ENCODE measurements at places on chromosomes 11 and 22.
A peak's percentile ranks its signal among the peaks of the same experiment; 100 is the strongest.

DNA sequence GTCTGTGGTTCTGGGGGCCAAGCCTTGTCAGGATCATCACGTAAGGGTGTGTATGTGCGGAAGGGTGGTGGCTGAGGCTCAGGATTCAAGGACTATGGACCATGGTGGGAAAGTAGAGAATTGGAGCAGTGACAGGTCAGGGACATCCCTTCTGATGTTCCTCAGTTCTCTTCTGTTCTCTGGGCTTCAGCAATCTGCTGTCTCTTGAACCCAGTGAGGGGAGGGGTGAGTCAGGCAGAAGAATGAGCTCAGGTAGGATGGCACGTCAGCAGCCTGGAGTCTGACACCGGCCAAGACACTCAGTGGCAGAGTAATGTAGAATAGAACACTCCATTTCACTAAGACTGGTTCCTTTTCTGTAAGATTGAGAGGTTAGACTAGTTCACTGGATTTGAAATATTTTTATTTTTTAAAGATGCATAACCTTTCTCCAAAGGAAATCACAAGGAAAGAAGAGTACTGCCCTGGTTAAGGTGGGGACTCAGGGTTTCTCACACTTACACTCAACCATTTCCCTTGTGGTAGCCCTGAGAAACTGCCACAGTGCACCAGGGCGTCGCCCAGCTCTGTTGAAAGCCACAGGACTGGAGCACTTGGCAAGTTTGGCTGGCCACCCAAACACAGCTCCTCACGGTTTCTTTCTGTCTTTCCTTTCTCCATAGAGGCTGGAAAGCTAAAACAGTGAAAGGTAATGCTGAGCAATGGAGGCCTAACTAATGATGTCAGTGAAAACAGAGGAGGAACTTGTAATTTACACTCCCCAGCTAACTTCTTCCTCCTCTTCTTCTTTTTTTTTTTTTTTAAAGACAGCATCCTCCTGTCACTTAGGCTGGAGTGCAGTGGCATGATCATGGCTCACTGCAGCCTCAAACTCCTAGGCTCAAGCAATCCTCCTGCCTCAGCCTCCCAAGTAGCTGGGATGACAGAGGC, 23.1 kb upstream of the MICAL2 start:
- DNase-seq: no peak

DNA sequence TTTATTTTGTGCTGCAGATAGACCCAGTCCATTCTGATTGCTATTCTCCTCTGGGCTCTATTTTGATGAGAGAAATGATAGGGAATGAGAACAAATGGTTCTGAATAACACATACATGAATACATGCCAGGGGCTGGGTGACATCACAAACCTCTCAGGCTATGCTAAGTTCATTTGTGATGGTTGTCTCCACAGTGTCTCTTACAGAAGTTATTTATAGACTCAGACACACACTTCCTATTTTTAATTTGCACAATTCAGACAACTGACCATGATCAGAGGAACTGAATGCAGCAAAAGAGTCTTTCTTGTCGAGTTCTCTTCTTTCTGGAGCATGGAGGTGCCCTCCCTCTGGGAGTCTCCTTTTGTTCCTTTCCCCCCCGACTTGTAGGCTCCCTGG, 991.7 kb downstream of the OPCML start:
- no peak for DNase-seq

DNA sequence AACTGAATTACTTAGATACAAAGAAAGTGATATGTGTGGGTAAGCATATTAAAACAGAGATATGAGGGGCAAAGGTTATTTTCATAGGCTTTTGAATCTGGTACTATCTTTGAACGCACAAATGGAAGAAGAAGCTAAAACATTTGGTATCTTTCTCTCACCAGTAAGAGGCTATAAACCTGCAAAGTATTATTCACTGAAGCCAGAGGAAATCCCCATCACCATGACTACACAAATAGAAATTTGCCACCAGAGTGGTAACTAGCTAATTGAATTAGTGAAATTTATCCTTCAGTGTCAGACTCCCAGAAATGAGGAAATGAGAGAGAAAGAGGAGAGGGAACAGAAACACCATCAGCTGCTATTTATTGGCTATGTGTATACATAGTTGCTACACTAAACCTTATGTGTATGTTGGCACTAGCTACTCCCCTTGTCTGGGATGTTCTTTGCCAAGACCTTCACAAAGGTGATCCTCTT, 503.4 kb downstream of the DLG2 start:
- DNase-seq: no peak

- DNase-seq: no peak
Observed at GRCh38 chr11:102117472-102118113, 7.3 kb downstream of the YAP1 start.

GRCh38 chr11:109911488-109911887, 181.7 kb upstream of the ZC3H12C start:
- no peak for DNase-seq

GRCh38 chr11:128470081-128470480, 117.3 kb downstream of the ETS1 start:
- no peak for DNase-seq

- DNase-seq: peak; percentile 24
Observed at GRCh38 chr11:92424281-92424680, 199.7 kb downstream of the FAT3 start.

DNA sequence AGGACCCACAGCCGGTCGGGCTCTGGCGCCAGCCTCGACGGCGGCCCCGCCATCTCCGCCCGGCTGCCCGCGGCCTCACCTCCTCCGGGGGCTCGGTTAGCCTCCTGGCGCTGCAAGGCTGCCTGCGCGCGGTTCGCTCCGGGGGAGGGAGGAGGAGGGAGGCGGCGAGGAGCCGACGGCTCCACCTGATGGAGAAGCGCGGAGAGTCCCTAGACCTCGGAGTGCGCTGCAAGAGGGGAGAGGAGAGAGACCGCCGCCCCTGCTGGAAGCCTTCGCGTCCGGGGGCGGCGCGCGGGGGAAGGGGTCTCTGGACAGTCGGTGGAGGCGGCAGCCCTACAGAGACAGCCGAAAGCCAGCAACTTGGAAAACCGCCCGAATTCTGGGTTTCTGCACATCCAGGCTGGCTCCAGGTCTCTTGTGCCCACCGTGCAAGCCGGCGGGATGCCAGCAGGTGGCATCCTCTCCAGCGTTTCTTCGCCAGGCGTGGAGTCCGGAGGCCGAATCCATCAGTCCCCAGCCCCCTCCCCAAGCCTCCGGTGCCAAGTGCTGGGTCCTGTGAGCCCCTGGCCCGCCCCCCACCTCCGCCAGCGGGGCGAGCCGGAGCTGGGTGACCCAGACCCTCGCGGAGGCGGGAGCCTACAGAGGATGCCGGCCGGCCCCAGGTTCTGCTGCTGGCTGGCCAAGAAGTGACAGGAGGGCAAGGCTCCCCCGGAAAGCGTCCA, 2.9 kb upstream of the KIRREL3 start:
- DNase-seq: no peak
